ENCODE measurements at places on chromosomes 7 and 10.

GRCh38 chr7:140541513-140542227 lies 62.4 kb upstream of the MKRN1 start:
- peak; percentile 91 for DNase-seq

DNA sequence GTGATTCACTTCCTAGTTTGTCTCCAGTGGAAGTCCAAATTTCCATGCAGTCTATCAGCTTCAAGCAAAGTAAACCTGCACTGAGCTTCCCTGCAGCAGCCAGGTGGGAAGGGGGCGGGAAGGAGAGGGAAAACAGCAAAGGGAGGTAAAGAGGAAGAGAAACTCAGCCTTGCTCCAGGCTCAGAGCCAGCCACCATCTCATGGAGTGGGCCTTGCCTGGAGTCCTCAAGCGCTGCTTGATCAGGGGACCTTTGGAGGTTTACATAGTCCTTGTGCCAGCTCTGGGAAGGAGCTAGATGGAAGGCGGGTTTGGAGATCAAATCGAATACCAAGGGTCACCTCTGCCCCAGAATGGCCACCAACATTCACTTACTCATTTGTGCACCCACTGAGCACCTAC lies 7.4 kb downstream of the CRTAC1 start:
- DNase-seq = no peak

DNA sequence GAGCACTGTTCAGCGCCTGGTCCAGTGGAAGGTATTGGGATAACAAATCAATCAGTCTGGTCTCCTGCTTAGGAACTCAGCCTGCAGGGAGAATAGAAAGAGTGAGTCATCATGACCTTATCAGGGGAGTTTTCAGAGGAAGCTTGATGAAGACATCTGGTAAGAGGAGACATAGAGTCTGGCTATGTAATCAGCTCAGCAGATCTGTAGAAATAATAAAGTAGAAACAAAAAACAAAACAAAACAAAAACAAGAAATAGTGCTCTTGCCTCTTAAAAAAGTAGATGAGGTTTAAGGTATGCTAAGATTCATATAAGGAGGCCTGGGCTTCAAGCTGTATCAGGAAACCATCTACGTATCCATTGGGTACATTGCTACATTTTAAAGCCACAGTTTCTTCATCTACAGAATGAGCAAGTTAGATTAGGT lies 14.4 kb downstream of the TAS2R41 start:
- peak; percentile 47 for DNase-seq

- DNase-seq = no peak
Observed at GRCh38 chr7:132666071-132666773, 90.0 kb upstream of the PLXNA4 start.

- no peak for DNase-seq
Observed at GRCh38 chr7:17311194-17311593, 12.7 kb downstream of the AHR start.

DNA sequence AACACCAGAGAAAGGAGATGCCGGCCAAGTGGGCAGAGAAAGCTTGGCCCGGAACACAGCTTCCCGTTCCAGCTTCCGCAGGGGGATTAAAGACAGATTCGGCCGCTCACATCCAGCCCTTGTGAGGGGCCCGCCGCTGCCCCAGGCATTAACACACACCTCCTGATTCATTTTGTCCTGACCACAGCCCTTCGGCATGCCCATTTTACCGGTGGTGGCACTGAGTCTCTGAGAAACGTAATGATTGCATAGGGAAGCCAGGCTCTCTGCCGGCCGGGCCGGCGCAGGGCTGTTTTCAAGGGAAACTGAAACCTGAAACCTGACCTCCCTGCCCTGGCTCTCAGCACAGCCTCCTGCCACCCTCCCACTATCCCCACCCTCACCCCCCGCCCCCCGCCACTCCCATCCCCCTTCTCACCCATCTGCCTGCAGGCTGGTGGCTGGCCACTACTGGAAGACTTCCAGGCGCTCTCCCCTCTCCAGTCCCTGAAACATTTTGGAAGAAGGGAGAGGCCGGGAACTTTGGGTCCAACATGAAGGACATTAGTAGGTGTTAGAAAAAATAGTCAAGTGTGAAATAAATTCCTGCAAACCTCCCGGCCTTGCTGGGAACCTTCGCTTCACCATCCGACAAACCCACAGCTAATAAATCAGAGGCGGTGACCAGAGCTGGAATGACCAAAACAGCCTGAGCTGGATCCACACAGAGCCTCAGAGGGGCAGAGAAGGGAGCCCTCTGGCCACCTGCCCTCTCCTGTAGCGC lies 83.5 kb upstream of the CUX1 start:
- DNase-seq = no peak

DNA sequence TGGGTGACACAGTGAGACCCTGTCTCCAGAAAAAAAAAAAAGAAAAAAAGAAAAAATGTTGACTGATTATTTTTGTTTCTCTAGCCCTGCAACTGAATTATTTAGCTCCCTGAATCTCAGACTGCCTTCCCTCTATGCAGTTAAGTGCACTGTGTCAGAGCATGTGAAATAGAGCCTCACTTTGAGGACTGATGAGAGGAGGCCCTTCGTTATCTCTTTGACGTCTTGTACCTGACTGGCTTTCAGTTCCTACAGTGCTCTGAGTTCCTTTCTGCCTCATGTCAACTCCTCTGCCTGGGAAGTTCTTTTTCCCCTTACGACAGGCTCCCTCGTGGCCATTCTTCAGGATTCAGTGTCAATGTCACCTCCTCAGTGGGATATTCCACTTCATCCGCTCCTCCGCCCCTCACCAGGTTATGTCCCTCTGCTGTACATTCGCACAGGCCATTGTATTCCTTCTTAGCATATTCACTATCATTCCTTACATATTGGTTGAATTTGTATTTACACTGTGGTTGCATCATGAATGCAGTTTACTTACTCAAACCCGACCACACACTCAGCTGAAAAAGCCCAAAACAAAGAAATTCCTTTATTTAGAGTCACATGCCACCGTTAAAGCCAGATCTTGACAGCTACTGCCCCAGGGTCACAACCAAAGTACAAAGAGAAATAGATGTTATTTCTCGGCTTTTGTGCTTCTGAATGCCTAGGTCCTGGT lies 18.1 kb upstream of the CAMK2G start:
- no peak for DNase-seq

DNA sequence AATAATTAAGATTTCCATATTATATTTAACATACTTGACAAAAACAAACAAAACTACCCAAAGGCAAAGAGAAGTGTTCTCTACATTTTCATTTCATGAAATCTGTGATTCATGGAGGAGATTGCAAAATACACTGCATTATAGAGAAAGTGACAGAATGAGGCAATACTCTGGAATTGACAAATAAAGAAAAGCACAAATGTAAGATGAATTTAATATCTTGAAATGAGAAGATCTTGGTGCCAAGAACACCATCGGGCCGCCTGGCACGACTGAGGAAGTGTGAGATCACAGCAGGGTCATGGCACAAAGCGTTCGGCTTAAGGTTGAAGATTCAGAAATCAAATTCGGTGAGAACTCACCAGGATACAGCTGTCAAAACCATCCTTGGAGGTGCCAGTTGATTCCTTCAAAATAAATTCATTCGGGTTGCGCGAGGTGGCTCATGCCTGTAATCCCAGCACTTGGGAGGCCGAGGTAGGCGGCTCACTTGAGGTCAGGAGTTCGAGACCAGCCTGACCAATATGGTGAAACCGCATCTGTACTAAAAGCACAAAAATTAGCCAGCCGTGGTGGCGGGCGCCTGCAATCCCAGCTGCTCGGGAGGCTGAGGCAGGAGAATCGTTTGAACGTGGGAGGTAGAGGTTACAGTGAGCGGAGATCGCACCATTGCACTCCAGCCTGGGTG lies 174.0 kb upstream of the PFKP start:
- DNase-seq = no peak

- no peak for DNase-seq
Observed at GRCh38 chr7:115009736-115010440, 88.0 kb downstream of the MDFIC start.

DNA sequence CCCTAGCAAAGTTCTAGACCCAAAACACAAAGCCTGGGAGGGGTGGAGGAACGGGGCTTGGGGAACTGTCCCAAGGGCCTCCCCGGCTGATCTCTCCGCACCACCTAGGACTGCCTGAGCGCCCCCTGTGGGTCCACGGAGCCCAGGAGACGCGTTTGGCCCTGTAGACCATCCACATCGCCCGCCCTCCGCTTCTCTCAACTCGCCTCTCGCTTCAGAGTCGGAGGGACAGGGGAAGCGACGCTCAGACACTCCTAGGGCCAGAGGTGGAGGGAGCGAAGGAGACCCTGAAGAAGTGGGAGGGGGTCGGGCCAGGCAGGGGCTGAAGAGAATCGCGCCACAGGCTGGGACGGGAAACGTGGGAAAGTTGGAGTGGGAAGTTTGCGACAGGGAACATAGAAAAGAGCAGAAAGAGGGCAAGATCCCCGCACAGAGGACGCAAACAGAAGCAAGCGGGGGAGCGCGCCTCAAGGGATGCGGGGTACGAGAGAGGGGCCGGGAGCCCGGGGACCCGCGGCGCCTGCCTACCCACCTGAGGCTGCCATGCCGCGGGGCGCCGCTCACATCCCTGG lies 378 bp downstream of the PIK3AP1 start:
- no peak for DNase-seq

GRCh38 chr10:24858288-24859270 lies 93.8 kb downstream of the PRTFDC1 start:
- DNase-seq = peak; percentile 8

- no peak for DNase-seq
Observed at GRCh38 chr10:22222236-22223190, 4.7 kb upstream of the EBLN1 start.

- peak; percentile 33 for DNase-seq
Observed at GRCh38 chr7:110442381-110442837, 648.5 kb upstream of the LRRN3 start.

DNA sequence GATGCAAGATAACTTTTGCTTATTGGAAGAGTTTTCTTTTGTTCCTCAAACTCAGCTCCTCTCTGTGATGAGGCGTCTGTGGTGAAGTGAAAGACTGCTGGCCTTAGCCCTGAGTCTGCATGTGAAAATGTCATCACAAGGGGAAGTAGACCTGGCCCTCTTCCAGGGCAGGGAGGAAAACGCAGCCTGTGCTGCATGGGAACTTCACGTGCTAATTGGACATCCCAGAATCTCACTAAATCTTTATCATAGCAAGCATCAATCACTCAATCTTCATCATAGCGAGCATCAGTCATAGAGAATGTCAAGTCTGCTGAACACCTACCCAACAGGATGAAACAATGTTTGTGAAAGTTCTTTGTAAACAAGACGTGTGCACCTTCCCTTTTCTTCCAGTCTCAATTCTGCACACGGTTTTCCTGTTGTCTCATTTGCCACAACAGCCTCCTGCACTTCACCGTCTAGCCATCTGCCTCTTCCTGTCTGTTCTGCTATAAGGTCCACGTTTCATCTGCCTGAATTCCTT lies 314.6 kb downstream of the FRMD4A start:
- DNase-seq = no peak

GRCh38 chr7:1555813-1556543 lies at the start of gene TMEM184A:
Gene TMEM184A, minus strand, starts transcription at chr7:1556205. Its CDS starts 721 bp downstream, at chr7:1555484.
- no peak for DNase-seq

DNA sequence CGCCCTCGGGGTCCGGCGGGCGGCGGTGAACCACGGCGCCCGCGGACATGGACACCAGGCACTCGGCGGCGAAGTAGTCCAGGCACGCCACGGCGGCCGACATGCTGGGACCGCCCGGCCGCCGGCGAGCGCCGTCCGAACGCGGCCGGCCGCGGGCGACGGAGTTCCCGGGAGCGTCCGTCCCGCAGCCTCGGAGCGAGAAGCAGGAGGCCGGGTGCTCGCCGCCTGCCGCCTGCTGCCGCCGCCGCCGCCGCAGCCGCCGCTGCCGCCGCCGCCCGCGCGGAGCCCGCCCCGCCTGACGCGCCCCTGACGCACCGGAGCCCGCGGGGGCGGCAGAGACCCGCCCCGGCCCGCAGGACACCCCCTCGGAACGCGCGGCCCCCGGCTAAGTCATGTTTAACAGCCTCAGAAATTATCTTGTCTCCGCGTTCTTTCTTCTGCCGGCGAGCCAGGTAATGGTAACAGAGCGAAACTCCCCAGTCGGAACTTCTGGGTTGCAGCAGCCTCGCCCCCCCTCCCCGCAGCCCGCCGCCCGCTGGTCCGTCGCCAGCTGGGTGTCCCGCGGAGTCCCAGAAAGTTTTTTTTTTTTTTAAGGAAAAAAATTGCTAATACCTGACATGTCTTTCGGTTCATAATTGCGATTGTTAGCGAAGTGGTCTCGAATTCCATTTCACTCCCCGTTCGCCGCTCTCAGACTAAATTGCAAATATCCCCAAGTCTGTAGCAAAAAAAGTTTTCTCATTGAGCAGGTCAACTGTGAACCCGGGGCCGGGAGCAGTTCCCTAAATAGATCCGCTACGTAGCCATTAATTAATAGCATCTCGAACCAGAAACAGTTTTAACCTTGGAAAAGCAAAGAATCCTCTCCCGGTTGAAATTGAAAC lies at the start of gene KLF14:
KLF14 (minus strand) TSS at position 277 of the 884 bp plus-strand sequence; CDS start at position 103, 174 bp downstream.
- DNase-seq = peak; percentile 28

- DNase-seq = no peak
Observed at GRCh38 chr7:70353330-70353945, 755.2 kb downstream of the AUTS2 start.

- no peak for DNase-seq
Observed at GRCh38 chr10:132614431-132615340, 77.1 kb downstream of the INPP5A start.

DNA sequence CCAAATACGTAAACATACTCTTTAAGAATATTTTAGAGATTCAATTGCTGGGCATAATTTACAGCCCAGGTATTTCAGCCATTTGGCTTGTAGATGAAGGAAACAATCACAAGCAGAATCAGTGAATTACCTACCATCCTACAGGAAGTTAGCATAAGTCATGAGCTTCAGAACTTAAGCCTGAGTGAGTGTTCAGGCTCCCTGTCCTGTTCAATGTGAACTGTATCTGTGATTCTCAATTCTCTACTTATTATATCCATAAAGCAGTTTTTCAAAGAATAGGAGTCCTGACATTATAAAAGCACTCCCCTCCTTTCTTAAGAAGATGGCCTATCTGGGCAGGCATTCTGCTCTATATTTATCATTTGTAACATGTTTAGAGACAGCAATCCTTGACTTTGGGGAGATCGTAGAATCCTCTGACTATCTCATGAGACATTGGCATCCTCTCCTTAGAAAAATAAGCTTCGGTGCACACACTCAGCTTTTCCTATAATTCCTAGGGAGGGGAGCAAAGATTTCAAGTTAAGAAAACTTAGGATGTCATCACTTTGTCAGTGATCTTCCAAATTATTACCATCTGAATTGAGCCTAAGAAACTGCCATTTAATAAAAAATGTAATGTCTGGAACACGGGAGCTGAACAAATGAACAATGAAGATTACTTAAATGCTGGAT lies 645.2 kb upstream of the IGFBP3 start:
- DNase-seq = no peak

DNA sequence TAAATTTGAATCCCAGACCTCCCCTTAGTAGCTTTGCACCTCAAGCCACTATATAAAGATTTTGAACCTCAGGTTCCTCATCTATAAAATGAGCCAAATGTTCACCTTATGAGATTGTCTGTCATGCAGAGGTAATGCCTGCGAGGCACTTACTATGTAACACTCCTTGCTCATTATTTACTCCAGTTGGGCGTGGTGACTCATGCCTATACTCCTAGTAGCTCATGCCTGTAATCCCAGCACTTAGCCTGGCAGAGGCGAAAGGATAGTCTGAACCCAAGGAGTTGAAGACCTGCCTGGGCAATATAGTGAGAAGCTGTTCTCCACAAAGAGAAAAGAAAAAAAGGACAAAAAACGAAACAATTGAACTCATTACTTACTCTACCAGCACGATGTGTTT lies 82.2 kb downstream of the MDFIC start:
- DNase-seq = no peak
